Nephron progenitor cell (in vitro differentiated cells): ENCODE measurements at places on chromosomes 12 and 14.

DNA sequence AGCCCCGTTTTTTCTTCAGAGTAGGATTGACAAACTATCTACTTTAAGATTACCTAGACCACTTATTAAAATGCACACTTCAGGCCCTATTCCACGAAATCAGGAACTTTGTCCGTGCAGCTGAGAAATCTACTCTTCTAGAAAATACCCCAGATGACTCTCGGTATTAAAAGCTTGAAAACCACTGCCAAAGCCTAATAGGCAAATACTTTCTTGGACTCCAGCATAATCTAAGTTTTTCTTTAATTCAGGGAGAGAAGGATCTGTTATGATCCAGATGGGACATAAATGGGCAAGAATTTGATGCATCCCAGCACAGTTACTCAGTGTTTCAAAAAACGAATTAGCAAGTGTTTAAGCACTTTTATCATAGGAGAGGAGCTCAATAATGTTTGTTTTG, 94.5 kb downstream of the TMX1 start:
- H3K4me3 ChIP-seq = no peak overlapping the region
- no peaks in the 10 kb centered on the region for H3K36me3 ChIP-seq
- H3K27ac ChIP-seq = no peak overlapping the region

DNA sequence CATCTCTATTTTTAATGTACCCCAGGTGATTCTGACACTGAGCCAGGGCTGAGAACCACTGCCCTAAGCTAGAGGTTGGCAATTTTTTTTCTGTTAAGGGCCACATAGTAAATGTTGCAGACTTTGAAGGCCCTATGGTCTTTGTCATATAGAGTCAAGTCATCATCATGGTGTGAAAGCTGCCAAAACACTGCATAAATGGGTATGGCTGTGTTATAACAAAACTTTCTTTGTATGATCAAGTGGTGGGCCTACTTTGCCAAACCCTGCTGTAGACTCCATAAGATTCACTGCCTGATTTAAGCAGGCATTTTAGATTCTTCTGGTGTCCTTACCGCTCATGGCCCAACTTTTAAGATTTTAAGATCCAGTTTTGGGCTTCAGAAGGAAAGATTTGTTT, 76.8 kb downstream of the CLMN start:
- H3K4me3 ChIP-seq = no peak overlapping the region
- H3K36me3 ChIP-seq = no peaks in the 10 kb centered on the region
- DNase-seq = no peak
- peaks cover 41% of the 10 kb centered on the region for H3K4me1 ChIP-seq
- H3K27me3 ChIP-seq = peaks cover 7% of the 10 kb centered on the region

DNA sequence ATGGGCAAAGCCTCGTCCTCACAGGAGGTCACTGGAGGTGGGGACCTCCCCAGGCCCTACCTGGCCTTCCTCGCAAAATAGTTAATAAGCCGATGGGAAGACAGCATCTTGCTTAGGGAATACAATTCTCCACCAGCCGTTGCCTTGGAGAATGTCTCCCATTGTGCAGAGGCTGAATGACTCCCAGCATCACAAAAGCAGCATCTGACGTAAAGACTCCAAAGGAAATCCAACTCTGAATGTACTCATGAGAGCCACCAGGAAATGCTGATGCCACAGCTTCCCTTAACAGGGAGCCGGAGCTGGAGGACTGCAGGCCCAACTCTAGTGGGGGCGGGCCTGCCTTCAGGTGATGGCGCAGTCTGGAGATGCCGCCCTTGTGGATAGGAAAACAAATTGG, 15.5 kb downstream of the CCDC63 start:
- H3K4me1 ChIP-seq = peaks cover 22% of the 10 kb centered on the region
- no peak overlapping the region for H3K4me3 ChIP-seq
- H3K27ac ChIP-seq = no peak overlapping the region
- DNase-seq = no peak

- H3K27ac ChIP-seq = no peak overlapping the region
- H3K27me3 ChIP-seq = no peaks in the 10 kb centered on the region
- no peaks in the 10 kb centered on the region for H3K36me3 ChIP-seq
- no peak for DNase-seq
- H3K4me3 ChIP-seq = no peak overlapping the region
These were observed 128.1 kb downstream of the ITPR2 start for GRCh38 chr12:26704684-26705460.

GRCh38 chr14:54722791-54723432, 156.0 kb downstream of the SAMD4A start:
- H3K4me1 ChIP-seq = peaks cover 12% of the 10 kb centered on the region
- DNase-seq = no peak
- H3K4me3 ChIP-seq = no peak overlapping the region
- H3K27ac ChIP-seq = no peak overlapping the region
- H3K36me3 ChIP-seq = no peaks in the 10 kb centered on the region

- DNase-seq = no peak
- H3K36me3 ChIP-seq = no peaks in the 10 kb centered on the region
These were observed 143.4 kb downstream of the SLC8A3 start for GRCh38 chr14:70045310-70045709.

DNA sequence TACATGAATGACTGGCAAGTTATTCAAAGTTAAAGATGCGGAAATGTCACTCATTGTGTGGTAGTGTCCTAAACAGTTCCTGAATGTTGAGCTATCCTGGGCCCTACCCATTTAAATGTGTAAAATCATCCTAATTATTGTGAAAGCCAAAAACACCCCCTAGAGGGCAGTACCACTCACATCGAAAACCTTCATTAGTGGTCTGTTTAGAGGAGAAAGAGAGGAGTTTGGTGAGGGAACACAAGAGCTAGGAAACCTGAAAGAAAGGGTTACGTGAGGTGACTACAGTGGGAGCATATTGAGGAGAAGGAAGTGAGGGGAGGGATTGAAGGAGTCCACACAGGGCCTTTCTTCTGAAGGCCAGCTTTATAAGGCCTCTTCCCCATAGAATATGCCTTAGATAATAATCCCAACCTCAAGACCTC, 2.5 kb upstream of the TEP1 start:
- H3K27ac ChIP-seq = no peak overlapping the region
- H3K27me3 ChIP-seq = no peaks in the 10 kb centered on the region
- peaks cover 38% of the 10 kb centered on the region for H3K4me1 ChIP-seq
- DNase-seq = no peak
- no peak overlapping the region for H3K4me3 ChIP-seq

DNA sequence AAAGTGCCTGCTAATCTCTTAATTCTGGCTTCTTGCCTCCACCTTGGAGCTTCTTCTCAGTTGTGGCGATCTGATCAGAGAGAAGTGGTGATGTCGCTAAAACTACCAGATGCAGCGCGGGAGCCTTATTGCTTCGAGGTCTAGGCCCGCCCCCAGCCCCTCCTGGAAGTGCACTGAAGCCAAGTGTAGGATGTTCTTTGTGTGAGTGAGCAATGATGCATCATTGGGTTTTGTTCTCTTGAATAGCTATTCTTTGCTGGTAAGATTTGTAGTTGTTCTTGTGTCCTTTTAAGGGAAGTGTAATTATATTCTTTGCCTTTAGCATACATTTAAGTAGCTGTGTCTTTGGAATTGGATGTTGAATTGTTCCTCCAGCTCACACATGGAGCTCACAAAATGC, 35.8 kb downstream of the MTHFD1 start:
- no peak overlapping the region for H3K4me3 ChIP-seq
- H3K27ac ChIP-seq = no peak overlapping the region
- no peak for DNase-seq
- H3K36me3 ChIP-seq = peaks cover 85% of the 10 kb centered on the region

DNA sequence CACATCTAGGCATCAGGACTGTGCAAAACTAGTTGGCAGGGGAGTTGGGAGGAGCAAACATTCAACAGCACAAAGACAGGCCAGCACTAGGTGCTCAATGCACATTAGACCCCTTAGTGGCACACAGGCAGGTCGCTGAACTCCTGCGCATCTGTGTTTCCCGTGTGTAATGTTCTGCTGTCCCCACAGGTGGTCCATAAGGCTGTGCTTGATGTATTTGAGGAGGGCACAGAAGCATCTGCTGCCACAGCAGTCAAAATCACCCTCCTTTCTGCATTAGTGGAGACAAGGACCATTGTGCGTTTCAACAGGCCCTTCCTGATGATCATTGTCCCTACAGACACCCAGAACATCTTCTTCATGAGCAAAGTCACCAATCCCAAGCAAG, 11.2 kb downstream of the SERPINA3 start:
- H3K4me3 ChIP-seq = no peak overlapping the region
- H3K36me3 ChIP-seq = no peaks in the 10 kb centered on the region
- DNase-seq = no peak
- H3K27me3 ChIP-seq = peaks cover 15% of the 10 kb centered on the region

DNA sequence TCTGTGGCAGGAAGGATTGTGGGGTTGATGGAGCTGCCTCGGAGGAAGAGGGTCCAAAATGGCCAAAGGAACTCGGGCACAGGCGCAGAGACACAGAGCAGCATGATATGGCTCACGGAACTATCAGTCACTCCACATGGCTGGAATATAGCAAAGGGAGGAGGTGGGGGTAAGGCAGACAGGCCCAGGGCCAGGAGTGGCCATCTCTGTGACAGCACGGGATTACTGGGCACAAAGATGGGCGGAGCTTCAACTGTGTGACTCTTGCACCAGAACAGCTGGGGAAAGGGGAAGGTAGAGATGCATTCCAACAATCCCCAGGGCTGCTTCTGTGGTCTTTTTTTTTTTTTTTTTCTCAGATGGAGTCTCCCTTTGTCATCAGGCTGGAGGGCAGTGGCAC, 24.8 kb upstream of the EML1 start:
- H3K4me1 ChIP-seq = peaks cover 28% of the 10 kb centered on the region
- no peak overlapping the region for H3K4me3 ChIP-seq
- no peak for DNase-seq
- peaks cover 27% of the 10 kb centered on the region for H3K27me3 ChIP-seq

DNA sequence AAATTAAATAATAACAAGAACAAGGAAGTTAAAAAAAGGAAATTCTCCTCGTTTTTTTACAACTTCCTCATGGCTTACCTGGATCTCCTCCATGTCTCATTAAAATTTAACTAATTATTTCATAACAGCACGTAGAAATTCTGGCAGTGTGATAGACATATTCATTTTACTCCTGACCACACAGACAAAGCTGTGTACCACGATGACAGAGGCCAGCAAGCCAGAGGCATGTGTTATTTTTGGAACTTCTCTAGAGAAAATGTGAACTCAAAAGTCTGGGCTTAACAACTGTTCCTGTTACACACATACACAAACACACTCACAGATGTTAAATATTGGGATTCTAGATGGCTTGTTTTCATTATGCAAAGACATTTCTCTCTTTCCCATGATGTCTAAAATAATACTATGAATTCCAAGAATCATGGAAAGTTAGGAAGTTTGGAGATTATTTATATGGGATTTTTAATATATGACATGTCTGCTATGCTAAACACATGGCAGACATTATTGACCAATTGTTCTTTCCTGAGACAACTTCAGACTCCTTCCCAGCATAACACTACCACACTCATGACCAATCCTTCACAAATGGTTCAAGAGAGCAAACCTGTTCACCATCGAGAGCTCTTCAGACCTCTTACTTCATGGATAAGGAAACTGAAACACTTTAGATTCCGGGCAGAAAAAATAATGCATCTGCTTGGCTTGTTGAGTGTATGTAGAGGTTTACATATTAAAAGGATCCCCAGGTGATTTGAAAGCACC, 158.7 kb downstream of the DACT1 start:
- no peak for DNase-seq
- no peak overlapping the region for H3K27ac ChIP-seq
- peaks cover 3% of the 10 kb centered on the region for H3K27me3 ChIP-seq
- no peak overlapping the region for H3K4me3 ChIP-seq
